ENCODE measurements at places on chromosomes 6 and 20.

DNA sequence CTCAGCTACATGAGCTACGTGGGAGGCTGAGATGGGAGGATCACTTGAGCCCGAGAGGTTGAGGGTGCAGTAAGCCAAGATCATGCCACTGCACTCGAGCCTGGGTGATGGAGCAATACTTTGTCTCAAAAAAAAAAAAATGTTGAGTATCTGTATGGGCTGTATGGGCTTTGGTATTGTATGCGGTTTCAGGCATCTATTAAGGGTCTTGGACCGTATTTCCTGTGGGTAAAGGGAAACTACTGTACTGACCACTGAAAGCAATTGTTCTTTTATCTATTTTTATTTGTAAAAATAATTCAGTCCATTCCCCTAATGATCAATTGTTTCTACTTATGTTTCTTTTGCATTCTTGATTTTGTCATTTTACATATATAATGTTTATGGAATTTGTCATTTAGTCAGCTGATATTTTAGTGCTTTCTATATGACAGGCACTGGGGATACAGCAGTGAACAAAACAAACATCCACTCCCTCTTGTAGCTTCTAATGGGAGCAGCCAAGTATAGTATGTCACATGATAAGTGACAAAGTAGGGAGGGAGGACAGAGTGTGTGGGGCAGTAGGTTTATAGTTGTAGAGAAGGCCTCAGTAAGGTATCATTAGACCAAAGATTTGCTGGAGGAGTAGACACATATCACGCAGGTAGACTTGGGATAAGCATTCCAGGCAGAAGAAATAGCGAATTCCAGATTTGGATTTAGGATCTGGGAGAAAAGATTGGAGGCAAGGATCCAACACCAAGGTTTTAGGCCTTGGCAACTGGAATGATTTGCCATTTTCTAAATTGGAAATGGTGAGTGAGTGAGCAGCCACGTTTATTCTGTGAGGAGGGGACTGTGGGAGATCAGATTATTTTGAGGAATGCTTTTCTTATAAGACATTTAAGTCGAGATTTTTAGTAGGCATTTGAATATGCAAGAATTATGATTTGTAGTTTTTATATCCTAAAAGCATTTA is 6.0 kb downstream of the PCMT1 start:
- no peak for DNase-seq

GRCh38 chr6:84344005-84344404 is 116.6 kb upstream of the CEP162 start:
- DNase-seq = no peak

GRCh38 chr6:98477231-98477630 is 357.1 kb upstream of the POU3F2 start:
- no peak for DNase-seq

- no peak for DNase-seq
Observed at GRCh38 chr20:34251619-34252018, 10.4 kb downstream of the ASIP start.

GRCh38 chr20:60040471-60041162 is 82.4 kb downstream of the CDH26 start:
- DNase-seq = no peak

DNA sequence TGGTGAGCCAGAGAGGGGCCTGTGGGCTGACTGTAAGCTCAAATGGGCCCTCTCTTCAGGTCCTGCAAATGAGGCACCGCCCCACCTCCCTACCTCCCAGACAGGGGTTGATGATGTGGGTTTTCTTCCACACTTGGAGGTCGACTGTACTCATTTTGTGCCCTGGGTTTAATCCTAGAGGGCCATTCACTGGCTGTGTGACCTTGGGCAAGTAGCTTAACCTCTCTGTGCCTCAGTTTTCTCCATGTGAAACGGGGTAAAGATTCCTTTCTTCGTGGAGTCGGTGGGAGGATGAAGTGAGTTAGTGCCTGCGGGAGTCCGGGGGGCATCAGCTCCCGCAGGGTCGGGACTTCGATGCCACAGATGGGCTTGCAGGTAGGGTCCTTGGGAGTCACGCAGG is 23.9 kb downstream of the ZBP1 start:
- no peak for DNase-seq

DNA sequence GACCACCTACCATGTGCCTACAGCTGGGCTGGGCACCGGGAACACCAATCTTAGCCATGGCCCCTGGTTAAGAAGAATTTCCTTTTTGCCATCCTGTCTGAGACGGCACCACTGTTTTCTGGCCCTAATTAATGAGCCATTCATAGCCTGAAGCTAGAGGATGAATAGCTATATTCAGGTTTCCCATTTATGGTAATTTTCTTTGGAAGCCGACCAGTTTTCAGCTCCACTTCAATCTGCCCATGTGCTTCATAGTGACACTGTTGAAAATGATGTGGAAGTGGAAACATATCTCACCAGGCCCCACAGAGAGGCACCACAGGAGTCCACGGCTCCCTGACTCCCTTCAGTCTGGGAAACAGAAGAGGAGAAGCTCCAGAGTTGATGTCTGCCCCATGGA is 22.6 kb upstream of the ULBP3 start:
- DNase-seq = no peak

DNA sequence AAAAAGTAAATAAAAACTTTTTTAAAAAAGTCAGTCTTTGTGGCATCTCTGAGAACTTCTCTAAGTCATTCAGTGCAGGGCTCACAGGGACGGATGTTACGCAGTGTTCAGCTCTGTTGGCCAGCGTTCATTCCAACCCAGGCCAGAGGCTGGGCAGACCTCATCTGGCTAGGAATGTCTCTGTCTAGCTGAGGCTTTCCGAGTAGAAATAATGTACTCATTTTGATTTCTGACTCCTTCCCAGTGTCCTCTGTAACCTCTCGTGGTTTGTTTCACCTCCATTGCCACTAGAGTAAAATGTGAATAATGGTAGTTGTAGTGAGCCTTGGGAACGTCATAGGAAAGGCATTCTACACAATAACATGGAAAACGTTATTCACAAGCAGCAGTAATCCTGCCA is 135.1 kb downstream of the TMEM242 start:
- DNase-seq = no peak

GRCh38 chr20:24497851-24498250 is 28.4 kb downstream of the SYNDIG1 start:
- DNase-seq = no peak

- DNase-seq = no peak
Observed at GRCh38 chr20:9918348-9918747, 79.5 kb upstream of the PAK5 start.

GRCh38 chr6:43242908-43243663 is at the start of gene TTBK1:
TSS of gene TTBK1 (plus strand) at chr6:43243481. CDS start at chr6:43246661, 3,180 bp downstream.
- DNase-seq = no peak

- DNase-seq = no peak
Observed at GRCh38 chr6:158636778-158637177, 7.8 kb downstream of the DYNLT1 start.

DNA sequence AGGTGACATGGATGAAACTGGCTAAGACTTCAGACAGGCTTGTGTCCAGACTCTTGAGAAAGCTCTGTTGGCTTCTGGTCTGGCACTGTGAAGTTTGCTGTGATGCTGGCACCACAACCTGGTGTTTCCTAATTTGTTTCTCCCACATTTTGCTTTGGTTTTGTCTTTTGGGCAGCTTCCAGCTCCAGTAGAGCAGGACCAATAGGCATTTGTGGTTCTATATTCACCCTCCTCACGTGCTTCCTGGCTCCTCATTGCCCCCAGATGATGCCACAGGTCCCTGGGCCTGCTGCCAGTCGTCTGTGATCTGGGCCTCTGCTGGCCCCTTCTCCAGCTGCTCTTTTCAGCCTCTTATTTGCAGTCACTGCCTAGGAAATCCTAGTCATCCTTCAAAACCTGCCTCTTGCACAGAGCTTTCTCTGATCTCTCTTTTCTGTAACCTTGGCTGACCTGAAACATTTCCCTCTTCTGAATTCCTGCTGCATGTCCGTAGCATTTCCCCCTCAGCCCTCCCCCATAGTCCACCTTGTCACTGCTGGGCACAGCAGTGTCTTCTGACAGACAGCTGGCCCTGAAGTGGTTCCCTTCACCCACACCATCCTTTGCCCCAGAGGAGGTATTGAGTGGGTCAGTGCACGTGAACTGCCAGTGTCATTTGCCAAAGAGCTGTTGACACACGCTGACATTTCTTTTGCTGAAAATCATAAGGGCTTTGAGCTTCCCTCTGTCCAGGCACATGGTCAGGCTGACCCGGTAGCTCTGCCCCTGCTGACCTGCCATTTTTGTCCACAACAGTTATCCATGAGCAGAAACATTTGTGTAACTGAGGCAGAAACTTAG is 63.0 kb downstream of the PTPN1 start:
- DNase-seq = peak; percentile 55

- no peak for DNase-seq
Observed at GRCh38 chr6:170371588-170371987, 65.0 kb downstream of the FAM120B start.

- DNase-seq = no peak
Observed at GRCh38 chr6:52500238-52501129, 76.4 kb downstream of the TRAM2 start.

- no peak for DNase-seq
Observed at GRCh38 chr20:37413023-37413334, 67.0 kb downstream of the SRC start.
